ENCODE measurements at places on chromosomes 11 and 22.

DNA sequence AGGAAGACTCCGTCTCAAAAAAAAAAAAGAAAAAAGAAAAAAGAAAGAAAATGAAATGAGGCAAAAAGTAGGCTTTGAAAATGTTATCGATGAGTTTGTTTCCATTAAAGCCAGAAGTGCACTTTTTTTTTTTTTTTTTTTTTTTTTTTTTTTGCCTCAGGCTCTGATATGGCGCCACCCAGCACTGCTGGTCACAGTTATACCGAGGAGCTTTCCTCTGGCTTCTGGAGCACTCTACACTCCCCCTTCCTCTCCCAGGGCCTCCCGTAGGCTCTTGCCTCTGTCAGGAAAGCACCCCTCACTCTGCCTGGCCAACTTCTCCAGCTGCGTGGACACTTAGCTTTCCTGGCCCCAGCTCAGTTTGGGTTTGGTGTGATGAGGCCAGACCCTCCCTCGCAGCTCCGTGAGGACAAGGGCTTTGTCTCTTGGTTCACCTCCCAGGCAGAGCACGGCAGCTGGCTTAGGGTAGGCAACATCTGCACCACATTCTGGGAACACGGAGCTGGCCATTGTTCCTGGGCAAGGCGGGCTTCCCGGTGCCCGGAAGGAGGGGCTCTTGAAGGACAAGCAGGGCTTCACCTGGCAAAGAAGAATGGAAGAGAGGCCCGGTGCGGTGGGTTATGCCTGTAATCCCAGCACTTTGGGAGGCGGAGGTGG, 16.9 kb downstream of the FADS2 start:
- DNase-seq: no peak

- DNase-seq: no peak
Observed at GRCh38 chr11:97729546-97730272, 1291.0 kb upstream of the CNTN5 start.

DNA sequence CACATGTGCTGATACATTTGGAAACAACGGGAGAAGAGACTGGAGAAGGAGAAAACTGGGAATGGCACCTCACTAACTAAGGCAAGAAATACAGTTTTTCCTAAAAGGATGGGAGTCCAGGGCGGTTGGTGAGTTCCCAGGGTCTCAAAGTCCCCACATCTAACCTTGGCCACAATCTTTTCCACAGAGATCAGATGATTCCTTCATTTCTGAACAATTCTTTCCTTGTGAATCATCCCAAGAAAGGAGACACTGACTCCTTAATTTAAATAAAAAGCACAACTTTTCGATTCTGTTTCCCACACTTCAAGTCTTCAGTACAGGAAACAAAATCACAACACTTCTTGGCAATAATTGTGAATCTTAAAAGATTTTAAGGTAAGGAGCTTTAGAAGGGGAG, 384.7 kb downstream of the DCDC1 start:
- no peak for DNase-seq

DNA sequence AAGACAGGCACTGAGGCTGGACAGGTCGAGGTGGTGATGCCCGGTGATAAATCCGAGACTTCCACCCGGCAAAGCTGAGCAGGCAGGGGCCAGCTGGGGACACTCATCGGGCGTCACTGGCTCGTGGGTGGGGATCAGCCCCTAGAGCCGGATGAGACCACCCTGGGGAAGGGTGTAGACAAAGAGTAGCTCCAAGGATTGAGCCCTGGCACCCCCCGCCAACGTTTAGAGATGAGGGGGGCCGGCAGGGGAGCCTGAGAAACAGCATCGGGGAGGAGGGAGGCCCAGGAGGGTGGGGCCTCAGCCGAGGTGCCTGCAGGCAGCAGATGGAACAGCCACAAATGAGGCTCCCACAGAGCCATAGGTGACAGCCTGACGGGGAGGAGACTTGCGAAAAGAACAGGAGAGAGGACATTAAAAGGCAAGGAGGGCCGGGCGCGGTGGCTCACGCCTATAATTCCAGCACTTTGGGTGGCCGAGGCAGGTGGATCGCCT, 27.4 kb upstream of the CBX7 start:
- no peak for DNase-seq

DNA sequence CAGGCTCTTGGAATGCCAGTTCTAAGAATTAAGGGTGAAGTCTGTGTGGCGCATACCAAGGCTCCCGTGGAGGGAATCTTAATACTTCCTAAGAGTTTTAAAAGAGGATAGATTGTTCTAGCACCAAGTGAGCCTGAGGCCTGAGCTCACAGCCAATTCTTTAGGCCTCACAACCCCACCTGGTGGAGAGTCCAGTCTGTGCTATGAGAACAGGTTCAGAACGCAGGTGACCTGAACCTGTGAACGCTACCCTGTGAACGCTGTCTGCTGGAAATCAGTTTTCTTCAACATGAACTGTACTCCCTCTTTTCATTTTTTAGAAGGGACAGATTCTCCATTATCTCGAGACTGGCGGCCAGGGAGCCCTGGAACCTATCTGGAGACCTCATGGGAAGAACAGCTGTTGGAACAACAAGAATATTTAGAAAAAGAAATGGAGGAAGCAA, 43.2 kb upstream of the DLAT start:
- peak; percentile 92 for DNase-seq
